ENCODE measurements at places on chromosomes 16 and 17.
A peak's percentile ranks its signal among the peaks of the same experiment; 100 is the strongest.

DNA sequence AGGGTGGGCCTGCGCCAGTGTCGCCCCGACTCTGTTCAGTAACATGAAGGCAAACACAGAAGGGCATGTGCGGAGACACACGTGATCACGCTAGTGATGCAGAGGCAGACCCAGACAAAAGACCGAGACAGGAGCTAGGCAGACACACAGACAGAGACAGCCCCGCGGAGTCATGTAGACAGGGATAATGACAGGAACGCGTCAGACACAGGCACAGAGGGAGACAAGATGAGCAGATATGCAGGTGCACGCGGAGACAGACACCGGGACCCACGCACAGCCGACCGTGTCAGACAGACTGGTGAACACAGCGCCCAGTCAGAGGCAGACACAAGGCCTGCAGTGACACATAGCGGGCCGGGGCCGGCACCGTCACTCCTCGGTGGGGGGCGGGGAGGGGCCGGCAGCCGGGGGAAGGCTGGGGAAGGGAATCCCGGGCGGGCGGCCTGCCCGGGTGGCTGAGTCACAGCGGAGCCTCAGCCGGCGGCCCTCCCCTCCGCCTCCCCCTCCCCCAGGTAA, 7.4 kb downstream of the KDM6B start:
- DNase-seq, result peak; percentile 94

- DNase-seq, result no peak
Measured at GRCh38 chr17:57082441-57082840, 2.6 kb upstream of the AKAP1 start.

DNA sequence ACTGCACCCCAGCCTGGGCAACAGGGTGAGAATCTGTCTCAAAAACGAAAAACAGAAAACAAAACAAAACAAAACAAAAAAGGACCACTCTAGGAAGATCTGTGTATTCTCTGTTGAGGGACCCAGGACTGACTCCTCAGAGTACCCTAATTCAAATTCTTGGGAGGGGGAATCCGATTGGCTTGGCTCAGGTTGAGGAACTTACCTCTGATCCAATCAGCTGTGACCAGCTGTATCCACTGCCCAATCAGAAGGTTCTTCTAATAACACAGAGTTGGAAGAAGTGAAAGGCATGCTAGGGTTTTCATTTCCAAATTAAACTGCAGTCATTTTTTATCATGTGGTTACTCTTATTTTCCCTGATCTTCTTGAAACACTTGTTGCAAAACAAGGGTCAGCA, 105.9 kb upstream of the CACNG3 start:
- no peak for DNase-seq

- no peak for DNase-seq
Measured at GRCh38 chr17:75011401-75012095, 922 bp upstream of the MRPL58 start.

DNA sequence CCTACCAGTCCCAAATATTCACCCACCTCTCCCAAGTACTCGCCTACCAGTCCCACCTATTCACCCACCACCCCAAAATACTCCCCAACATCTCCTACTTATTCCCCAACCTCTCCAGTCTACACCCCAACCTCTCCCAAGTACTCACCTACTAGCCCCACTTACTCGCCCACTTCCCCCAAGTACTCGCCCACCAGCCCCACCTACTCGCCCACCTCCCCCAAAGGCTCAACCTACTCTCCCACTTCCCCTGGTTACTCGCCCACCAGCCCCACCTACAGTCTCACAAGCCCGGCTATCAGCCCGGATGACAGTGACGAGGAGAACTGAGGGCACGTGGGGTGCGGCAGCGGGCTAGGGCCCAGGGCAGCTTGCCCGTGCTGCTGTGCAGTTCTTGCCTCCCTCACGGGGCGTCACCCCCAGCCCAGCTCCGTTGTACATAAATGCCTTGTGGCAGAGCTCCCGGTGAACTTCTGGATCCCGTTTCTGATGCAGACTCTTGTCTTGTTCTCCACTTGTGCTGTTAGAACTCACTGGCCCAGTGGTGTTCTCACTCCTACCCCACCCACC, 29.8 kb downstream of the POLR2A start:
- DNase-seq, result no peak

GRCh38 chr17:412211-413015, 59.8 kb upstream of the RPH3AL start:
- DNase-seq, result peak; percentile 73

DNA sequence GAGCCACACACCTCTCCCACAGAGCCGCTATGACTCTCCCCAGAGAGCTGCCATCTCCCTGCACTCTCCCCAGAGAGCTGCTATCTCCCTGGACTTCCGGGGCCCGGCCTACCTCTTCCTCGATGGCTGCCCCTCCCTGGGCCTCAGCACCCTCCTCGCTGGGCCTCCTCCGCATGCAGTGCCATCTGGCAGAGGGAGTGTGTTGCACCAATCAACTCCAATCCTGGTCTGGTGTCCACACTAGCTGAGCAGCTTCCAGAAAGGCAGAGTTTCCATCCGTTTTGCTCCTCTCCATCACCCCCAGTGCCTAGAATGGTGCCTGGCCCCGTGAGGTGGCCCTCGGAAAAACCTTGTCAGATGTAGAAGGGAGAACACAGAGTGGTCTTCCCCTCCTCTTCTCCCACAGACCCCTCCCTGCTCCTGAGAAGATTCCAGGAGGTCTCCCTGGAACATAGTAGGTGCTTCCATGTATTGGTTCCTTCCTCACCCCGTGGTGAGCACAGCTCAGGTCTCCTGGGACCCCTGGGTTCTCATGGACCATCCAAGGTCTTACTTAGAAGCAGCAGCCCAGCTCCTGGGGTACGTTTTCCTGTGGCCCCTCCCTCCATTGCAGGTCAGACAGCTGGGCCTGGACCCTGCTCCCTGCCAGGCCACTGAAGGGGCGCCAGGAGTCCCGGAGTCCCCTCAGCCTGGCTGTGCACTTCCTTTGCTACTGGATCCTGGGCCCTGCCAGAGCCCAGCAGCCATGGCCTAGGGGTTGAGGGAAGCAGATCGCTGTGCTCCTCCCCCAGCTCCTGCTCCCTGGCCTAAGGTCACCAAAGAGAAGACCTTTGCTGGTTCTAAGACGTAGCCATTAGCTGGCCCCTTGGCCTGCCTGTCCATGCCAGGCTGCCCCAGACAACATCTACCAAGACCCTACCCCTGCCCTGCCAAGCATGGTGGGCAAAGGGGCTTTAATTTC, 233.8 kb upstream of the GSE1 start:
- DNase-seq, result no peak

DNA sequence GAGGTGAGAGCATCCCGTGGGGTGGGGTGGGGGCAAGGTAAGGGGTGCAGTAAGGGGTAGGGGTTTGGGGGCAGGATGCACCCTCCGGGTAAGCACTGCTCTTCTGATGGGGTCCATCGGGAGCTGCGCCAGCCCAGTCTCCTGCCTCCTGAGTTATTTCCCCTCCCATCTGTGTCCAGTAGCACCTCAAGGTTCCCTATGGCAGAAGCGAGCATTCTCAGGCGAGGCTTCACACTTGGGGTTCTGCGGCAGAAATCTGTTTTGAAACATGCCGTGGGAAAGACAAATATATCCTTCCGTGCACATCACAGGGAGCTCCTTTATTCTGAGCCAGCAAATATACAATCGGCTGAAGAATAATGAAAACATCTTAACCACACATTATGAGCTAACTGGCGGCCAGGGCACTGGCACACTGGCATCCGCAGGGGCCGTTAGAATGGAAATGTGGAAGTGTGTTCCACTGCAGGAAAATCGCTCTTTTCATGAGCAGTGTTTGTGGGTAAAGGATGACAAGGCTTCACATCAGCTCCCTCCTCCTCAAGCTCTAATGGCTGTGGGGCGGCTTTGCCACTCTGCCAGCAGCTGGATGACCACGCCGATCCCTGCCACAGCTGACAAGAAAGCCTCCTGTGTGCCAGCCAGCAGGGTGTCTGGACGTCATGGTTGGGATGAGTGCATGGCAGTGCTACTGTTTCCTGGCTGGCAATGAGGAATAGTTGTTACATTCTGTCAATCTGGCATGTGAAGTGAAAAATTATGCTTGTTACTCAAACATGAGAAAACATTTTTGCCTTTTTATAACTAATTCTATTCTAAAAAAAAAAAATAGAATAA, 20.0 kb downstream of the MTHFSD start:
- no peak for DNase-seq

DNA sequence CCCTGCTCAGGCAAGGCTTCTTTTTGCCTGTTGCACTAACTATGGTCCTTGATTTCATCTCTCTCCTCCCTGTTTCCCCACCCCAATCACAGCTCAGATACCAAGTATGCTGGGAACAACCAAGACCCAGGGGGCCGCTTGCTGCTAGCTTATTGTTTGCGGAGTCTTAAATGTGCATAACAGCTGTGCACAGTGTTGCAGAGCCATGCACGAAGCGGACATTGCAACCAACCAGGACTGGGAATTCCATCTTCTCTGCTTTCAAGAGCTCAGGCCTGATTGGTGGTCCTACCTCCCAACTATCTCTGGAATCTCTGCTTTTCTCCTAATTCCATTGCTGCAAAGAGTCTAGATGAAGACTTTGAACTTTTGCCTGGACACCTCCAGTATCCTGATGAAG, 281.3 kb upstream of the TNRC6C start:
- DNase-seq, result no peak

DNA sequence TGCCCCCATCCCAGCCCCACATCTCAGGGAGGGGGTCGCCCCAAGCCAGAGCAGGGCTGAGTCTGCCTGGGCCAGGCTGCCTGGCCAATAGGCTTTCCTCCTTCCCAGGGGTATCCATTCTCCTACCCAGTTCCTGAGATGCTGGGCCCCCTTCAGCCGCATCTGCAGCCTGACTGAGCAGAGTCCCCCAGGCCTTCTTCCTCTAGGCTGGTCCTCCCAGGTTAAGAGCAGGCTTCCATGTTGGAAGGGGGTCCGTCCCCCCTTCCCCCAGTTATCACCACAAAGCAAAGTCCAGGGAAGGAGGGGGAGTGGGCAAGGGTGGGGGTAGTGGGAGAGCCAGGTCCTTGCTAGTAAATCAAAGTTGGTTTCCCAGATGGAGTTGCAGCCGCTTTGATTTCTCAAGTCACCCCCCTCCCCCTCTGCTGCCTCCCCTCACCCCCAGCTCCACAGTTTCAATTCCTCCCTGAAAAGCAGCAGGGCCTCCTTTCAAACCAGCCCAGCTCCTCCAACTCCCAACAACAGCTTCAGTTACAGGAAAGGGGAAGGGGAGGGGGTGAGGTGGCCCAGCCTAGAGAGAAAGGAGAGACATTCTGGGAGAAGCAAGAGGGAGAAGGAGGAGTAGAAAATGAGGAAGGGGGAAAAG, 9.5 kb upstream of the FZD2 start:
- no peak for DNase-seq

DNA sequence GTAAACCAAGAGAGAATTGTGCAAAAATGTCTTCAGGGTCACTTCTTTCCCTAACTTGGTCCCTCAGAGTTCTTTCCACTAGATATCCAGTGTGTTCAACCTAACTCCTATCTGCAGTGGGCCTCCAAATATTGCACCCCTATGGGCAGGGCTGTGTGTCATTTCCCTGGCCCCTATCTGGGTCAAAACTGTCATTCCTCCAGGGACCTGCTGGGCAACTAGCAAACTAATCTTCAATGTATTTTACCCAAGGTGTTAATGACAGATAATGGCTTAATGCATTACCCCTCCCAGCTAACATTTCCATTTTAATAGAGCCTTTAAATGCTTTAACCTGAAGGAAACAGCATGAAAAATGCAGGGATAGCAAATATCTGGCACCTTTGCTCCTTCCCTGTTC, 25.8 kb upstream of the SKAP1 start:
- no peak for DNase-seq

DNA sequence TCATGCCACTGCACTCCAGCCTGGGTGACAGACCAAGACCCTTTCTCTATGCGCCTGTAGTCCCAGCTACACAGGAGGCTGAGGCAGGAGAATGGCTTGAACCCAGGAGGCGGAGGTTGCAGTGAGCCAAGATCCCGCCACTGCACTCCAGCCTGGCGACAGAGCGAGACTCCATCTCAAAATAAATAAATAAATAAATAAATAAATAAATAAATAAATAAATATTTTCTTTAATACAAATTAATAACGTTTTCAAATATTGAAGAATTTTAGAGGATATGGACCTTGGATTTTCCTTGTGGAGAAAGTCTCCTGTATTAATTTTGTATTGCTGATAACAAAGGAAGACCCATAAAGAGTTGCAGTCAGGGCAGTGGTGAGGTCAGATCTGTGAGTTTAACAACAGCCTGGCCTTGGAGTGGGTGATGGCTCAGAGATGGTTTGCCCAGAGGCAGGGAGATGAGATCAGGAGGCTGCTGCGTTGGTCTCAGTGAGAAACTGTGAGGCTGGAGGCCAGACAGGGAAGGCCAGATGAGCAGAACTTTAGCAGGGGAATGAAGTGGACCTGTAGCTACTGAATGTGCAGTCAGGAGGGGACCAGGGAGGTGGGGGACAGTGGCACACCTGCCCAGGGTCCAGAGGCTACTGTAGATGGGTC, 4.4 kb upstream of the ASGR1 start:
- no peak for DNase-seq

DNA sequence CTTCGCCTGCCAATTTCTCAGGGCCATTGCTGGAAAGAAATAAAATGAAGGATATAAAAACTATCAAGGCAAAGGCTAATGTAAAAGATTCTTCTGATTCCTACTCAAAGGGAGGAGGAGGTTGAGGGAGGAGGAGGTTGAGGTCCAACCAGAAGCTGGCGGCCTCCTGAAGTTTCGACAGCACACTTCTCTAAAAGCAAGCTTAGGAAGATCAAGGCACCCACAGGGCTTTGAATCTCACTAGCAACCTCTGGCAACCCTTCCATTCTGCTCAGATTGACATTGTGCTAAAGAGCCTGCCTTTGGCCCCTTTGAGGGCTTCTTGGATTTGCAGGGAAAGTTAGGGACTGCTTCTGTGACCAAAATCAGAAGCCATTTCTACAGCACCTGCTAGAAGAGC, 81.5 kb upstream of the TNRC6C start:
- DNase-seq, result no peak

GRCh38 chr17:33049781-33050414, 58.3 kb downstream of the SPACA3 start:
- DNase-seq, result peak; percentile 65

- no peak for DNase-seq
Measured at GRCh38 chr16:5381481-5381880, 283.9 kb upstream of the EEF2KMT start.

- DNase-seq, result no peak
Measured at GRCh38 chr16:84821728-84822689, 2.2 kb downstream of the CRISPLD2 start.

- DNase-seq, result no peak
Measured at GRCh38 chr16:23712976-23713375, at the start of gene ERN2. TSS of gene ERN2 (minus strand) at chr16:23713222. CDS start at chr16:23713187, 35 bp downstream.

DNA sequence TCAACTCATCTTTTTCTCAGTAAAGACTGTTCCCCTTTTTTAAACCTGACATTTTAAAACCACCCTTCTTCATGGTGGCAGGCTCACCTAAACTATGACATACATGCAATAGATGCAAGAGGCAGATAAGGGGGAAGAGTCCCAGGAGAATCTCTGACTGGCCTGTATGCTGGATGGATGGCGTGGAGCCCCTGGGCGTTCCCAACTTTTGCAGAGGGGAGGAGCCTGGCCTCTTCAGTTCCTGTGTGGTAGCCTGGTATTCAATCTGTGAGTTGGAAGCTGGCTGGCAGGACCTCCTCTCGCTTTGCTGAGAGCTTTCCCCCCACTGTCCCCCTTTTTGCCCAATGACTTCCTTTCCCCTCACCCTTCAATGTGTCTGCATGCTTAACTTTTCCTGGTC, 217.6 kb upstream of the CA10 start:
- DNase-seq, result no peak

- no peak for DNase-seq
Measured at GRCh38 chr16:50763211-50763610, 21.3 kb downstream of the CYLD start.

Data from stimulated activated CD4-positive, alpha-beta T cell treated with anti-CD3 and anti-CD28 coated beads, Interleukin-15, amount 100 ng/mL, for 24 hours (primary cell).